ENCODE measurements at places on chromosomes 4 and X.

DNA sequence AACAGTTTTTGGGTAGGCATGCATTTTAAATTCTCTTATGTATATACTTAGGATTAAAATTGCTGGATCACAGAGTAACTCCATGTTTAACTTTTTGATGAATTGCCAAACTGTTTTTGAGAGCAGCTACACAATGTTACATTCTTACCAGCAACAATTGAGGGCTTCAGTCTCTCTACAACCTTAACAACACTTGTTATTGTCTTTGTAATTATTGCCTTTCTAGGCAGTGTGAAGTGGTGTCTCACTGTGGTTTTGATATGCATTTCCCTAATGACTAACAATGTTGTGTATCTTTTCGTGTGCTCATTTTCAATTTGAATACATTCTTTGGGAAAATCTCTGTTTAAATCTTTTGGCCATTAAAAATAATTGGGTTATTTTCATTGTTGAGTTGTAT is 17.3 kb upstream of the F11 start:
- no peak for DNase-seq

DNA sequence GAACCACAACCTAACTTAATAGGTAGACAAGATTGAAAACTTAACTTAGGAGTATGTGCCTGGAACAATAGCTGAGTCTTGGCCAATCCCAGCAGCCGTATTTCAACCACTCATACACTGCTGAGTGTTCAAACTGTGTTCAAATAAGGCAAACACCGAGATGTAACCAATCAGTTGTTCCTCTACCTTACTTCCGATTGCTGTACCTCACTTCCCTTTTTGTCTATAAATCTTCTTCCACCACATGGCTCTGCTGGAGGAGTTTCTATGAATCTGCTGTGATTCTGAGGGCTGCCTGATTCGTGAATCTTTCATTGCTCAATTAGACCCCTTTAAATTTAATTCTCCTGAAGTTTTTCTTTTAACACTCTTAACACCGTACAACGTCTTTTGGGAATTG is 108.0 kb downstream of the ANAPC4 start:
- no peak for DNase-seq

DNA sequence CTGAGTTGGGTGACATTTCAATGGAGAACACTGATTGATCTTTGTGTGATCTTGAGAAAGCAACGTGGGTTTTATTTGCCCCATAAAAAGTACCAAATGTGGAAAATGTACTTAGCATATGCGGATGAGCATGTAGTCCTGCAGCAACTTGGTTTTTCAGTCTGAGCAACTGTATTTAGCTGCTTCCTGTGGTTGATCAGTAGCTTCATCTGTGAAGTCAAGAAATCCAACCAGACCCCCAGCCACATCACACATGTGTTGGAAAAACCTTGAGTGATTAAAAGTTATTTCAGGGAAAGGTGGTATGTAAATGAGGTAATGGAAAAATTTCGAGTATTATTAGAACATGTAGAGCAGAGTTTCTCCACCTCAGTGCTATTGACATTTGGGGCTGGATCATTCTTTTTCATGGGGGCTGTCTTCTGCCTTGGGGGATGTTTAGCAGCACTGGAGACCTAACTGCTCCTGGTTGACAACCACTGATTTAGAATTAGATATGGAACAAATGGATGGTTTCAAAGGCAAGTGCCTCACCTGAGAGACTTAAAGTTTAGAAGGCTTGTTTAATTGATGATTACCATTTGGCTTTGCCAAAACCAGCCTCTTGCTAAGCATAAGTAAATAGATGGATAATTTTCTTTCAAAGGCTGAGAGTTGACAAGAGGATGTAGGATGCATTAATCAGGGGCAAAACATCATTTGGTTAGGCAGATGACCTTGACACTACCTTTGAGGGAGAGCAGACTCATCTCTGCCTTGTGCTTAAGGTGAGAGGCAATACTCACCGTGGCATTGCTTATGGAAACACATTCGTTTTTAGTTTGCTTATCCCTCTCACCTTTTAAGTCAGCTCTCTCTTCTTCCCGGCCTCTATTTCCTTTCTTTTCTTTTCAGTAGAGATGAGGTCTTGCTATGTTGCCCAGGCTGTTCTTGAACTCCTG is 193.0 kb upstream of the RPS6KA3 start:
- DNase-seq = no peak

DNA sequence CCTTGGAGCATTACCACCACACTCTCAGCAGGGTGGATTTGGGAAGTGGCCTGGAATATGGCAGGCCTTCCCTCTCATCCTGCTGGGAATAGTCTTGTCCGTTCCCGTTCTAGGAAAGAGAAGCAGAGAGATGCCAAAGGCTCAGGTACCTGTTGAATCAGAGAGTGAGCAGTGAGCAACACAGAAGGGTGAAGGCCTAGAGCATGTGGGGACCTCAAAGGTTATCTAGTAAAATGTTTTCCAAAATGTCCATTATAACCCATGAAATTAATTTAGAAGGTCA is 30.8 kb downstream of the SLC16A2 start:
- DNase-seq = no peak

GRCh38 chr4:7037425-7037824 is 5.7 kb upstream of the TADA2B start:
- DNase-seq = no peak

DNA sequence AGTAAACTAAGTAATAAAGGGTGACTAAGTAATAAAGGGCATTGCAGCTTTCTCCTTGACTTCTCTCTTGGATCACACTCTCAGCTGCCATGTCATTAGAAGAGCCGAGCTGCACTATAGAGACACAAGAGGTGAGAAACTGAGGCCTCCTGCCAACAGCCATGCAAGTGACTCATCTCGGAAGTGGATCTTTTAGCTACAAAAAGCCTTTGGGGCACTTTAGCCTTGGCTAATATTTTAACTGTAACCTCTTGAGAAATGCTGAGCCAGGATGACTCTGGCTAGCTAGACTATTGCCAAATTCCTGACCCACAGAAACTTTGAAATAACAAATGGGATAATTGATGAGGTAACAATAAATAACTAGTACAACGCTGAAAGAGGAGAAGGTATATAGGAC is 1.5 kb upstream of the NEIL3 start:
- DNase-seq = peak; percentile 96

GRCh38 chr4:152050106-152050505 is 289.3 kb upstream of the GATB start:
- DNase-seq = no peak

- DNase-seq = peak; percentile 82
Observed at GRCh38 chrX:123993326-123993725, 31.8 kb downstream of the STAG2 start.

DNA sequence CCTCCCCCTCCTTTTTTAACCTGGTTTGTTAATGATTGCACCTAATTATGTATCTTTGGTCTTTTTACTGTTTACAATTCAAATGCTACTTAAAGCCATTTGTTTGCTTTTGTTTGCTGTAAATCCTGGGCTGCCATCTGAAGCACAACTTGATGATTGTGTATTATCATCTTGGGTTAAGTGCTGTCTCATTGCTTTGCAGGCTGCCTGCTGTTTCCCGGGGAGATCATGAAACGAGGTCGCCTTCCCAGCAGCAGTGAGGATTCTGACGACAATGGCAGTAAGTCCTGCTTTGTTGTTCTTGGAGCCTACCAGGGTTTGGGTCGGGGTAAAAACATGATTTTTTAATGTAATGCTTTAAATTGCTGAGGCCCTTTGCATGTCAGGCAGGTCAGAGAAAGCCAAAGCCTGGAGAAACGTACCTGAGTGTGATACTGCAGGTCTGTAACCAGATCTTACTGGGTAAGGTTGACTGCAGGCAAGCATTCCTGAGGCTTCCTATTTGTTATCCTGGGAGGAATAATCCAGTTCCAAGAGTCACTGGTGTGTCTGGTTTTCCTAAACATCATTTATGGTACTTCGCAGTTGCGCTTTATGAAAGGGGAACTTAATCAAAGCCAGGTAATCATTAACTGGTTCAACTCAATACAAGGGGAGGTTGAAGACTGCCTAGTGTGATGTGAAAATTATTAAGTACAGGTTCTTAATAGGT is 22.2 kb downstream of the JADE1 start:
- no peak for DNase-seq

DNA sequence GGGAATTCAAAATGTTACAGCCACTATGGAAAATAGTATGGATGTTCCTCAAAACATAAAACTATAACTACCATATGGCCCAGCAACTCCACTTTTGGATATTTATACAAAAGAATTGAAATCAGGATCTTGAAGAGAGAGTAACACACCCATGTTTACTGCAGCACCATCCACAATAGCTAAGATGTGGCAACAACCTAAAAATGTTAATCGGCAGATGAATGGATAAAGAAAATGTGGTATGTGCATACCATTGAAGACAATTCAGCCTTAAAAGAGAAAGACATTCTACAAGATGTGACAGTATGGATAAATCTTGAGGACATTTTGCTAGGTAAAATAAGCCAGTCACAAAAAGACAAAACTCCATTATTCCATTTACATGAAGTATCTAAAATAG is 171.9 kb downstream of the DCHS2 start:
- DNase-seq = no peak

GRCh38 chrX:105475801-105476200 is 255.3 kb upstream of the TEX13A start:
- DNase-seq = no peak

DNA sequence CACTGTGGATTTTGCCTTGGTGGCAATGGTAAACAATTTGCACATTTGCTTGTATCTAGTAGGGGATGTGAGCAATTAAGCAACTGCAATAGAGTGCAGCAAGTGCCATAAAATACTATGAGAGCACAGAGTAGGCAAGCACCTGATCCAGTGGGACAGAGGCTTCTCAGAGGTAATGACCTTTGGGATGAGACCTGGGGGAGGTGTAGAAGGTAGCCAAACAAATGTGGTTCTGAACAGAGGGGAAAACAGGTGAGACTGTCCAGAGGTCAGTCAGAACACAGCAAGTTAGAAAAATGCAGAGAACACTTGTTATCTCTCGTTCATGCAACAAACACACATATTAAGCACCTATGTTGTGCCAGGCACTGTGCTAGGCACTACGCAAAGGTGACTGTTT is 21.4 kb upstream of the ANK2 start:
- DNase-seq = no peak

DNA sequence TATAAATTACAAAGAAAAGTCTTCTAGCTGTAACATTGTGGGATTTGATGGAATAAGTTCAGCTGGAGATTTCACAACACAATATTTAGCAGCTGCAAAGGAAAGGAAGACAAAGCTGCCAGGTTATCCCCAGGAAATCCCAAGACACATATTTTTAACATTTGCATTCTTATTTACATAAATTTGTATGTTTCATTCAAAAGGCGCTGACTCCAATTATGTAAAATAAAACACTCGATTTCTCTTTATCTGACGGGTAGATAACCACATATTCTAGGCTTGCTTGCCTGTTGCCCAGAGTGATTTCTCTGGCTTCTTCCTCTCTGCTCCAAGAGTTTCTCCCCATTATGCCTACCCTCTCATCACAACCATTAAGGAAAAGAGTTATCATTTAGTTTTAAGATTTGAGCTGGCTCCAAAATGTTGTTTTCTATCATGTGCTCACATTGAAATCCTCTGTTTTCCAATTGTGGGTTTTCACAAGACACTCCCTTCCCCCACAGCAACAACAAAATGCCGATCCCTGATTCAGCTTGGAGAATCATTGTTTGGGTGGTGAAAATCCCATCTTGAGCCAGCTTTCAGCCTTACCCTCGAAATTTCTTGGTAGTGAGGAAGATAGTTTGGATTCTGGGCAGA is 128.2 kb upstream of the RASGEF1B start:
- no peak for DNase-seq

- DNase-seq = no peak
Observed at GRCh38 chr4:76276813-76277212, 25.3 kb downstream of the FAM47E start.

GRCh38 chr4:101367201-101367600 is 19.9 kb upstream of the PPP3CA start:
- peak; percentile 86 for DNase-seq

DNA sequence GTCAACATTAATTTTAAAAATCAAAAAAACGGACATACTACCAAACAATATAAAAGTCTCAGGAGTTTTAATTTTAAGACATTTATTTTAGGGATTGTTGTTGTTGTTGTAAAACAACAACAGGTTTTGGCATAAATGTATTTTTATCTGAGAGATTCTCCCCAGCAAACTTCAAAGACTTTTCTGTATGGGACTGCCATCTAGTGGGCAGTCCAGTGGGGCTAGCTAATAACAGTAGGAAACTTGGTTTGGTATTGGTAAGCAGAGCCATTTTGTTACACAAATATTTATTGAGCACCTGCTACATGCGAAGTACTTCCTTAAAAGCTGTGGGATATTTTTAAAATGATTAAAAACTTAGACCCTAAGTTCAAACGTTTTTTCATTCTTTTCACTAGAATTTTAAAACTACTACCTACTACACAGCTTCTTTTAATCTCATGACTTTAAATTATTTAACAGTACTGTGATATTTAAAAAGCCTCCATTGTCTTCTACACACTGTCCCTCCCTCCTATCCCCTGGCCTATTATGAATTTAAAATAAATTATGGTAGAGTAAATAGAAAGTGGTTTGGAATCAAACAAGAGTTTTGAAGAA is 1028.4 kb upstream of the INTU start:
- peak; percentile 71 for DNase-seq

GRCh38 chr4:79495447-79495846 is 87.4 kb upstream of the GK2 start:
- DNase-seq = no peak

GRCh38 chr4:73870260-73870659 is 1.1 kb downstream of the CXCL1 start:
- DNase-seq = no peak

DNA sequence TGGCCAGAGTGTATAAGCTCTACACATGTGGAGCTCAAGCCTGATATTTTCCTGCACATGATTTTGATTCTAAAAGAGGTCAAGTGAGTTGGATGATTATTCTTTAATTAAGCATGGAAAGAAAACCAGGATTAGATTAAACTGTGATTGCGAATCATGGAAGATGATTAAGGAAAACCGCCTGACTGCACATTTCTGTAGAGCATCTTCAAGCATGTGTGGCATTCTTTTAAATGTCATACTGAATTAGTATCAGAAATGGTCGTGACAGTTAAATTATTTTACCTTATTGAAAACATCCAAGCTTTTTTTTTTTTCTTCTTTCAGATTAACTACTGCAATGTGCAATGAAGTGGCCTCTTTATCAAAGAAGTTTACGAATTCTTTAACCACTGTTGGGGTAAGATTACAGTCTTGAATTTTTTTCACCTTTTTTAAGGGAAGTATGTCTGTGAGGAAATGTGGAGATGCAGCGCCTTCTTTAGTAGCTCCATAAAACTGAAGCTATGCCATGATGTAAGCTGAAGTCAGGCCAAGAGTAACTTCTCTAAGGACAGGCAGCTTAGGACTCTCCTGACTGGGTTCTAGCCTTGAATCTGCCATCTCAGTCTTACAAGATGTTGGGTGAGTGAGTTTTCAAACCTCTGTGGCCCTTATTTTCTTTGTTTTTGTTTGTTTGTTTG is 67.9 kb downstream of the FAM114A1 start:
- DNase-seq = no peak

GRCh38 chrX:132858018-132858417 is 100.4 kb downstream of the HS6ST2 start:
- no peak for DNase-seq

- DNase-seq = no peak
Observed at GRCh38 chr4:122952028-122952427, 29.6 kb upstream of the NUDT6 start.

- DNase-seq = peak; percentile 51
Observed at GRCh38 chr4:128353791-128354190, 66.2 kb upstream of the PGRMC2 start.

- no peak for DNase-seq
Observed at GRCh38 chr4:58760737-58761136, 1650.6 kb upstream of the IGFBP7 start.

Data from GM23248 (cell line).